ENCODE measurements at places on chromosomes 12 and 14.

DNA sequence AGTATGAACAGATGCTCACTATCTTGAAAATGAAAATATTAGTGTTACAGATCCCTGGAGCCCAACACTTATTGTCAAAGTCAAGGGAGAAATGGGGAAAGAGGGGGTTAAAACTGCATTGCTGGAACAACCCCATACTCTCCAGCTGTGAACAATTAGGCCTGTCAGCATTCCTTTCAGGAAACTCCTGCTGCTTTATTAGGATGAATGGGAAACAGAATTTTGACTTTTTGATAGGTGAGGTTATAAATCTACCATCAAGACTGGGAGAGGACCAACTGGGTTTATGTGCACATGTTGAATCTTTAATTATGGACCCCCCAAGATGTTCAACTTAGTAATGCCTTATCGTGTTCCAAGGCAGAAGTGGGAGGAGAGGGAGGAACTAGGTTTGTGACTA is 85.0 kb downstream of the TMTC1 start:
- no peak for DNase-seq

DNA sequence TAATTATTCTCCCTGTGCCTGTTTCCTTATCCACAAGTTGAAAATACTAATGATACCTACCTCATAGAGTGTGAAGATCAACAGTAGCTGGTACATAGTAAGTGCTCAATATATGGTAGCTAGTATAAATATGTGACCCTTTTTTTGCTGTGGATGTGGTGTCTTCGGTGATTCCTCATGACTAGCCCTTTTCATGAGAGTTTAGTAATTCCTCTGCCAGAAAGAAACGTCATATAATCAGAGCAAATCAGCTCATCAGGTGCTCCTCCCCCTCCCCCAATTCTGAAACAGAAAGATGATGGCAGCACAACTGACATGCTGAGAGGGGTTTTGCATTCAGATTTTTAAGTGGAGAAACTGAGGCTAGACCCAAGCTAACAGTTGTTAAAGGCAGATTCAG is 210.8 kb downstream of the SLC41A2 start:
- no peak for DNase-seq

DNA sequence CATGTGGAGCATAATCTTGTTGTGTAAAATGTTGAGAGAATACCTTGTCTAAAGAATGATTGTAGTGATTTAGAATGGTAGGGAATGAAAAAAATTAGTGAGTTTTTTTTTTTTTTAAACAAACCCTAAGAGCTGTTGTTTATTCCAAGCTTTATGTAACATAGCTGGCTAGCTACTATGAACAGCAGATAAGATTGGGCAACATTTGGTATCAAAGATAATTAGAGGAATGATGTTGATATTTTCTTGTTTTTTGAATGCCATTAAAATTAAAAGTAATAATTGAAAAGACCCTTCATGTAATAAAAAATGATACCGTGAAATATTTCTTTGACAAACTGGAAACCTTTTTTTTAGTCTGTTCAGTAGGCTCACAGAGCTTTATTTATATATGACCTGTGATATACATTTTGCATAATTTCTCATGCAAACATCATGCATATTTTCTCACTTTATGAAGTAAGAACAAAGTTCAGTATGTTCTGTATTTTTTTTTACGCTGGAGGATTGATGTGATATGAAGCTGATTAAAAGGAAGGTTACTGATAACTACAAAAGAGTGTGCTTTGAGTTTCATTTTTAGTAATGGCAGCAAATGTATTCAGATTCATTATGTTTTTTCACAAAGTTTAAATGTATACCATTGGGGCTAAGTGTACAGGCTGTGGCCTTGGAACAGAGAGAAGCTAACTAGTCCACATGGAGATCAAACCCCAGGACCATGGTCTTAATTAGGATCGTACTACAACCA is 8.1 kb downstream of the CPSF6 start:
- no peak for DNase-seq

DNA sequence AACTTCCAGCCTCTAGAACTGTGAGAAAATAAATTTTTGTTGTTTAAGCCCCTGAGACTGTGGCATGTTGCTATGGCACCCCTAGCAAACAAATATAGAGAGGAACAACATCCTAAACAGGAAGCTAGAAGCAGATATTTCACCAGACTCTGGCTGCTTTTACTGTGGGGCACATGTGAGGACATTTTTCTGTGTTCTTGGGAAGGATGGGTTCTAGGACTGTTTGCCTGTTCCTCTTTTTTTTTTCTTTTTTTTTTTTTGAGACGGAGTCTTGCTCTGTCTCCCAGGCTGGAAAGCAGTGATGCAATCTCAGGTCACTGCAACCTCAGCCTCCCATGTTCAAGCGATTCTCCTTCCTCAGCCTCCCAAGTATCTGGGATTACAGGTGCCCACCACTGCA is 4.2 kb upstream of the HRK start:
- DNase-seq = no peak

DNA sequence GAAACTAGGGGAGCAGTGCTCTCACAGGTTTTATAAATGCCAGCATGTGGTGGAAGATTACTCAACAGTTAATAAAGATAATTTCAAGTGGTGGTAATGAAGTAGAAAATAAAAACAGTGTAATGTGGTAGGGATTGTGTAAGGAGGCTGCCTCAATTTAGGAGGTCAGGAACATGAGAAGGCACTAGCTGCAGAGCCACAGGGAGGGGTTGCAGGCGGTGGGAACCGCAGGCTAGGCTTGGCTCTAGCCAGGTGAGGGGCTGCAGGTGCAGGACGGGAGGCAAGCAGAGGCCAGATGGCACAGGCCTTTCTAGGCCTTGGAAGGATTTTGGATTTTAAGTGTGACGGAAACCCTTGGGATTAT is 768 bp downstream of the METTL25 start:
- DNase-seq = no peak

- DNase-seq = no peak
Measured at GRCh38 chr12:68613209-68613904, 2.7 kb downstream of the RAP1B start.

Measured in NCI-H1436 treated with DMSO at 0.1 percent for 48 hours (cell line).